ENCODE measurements at places on chromosomes 6 and 20. TPM values are rescaled to one million over a fixed set of nuclear protein-coding genes. Genes with fewer than 3 reads are reported as not detected.

GRCh38 chr6:3769610-3770009 is 18.1 kb upstream of the PXDC1 start:
- no peak for DNase-seq

DNA sequence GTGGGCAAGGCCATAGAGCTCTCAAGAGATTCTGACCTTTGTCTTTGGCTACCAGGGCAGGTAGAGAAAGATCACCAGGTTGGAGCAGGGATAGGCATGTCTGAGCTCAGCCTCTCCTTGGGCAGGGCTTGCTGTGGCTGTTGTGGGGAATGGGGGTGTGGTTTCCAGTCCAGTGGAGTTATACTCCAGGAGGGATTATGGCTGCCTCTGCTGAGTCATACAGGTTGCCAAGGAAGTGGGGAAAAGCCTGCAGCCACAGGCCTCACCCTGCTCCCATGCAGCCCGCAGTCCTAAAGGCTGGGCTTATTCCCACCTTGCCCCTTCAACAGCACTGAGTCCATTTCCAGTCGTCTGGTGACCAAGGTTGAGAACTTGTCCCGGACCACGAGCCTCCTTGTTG is 21.9 kb downstream of the MEP1A start:
- DNase-seq, result no peak

DNA sequence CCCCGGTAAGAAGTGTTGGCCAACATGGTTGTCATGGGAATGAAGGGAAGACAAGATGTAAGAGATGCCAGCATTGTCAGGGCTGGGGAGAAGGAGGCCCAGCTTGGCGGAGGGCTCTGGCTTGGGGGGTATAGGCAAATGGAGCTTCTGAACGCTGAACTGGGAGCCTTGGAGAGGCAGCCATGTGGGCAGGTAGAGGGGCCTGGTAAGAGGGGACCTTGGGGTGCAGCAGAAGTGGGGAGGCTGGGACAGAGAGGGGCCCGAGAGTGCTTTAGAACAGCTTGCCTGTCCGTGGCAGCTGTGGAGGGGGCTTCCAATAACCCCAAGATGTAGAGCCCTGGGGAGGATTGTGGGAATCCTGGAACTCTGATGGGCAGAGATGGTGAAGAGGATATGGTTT is 3.0 kb downstream of the SLC22A1 start:
- no peak for DNase-seq

DNA sequence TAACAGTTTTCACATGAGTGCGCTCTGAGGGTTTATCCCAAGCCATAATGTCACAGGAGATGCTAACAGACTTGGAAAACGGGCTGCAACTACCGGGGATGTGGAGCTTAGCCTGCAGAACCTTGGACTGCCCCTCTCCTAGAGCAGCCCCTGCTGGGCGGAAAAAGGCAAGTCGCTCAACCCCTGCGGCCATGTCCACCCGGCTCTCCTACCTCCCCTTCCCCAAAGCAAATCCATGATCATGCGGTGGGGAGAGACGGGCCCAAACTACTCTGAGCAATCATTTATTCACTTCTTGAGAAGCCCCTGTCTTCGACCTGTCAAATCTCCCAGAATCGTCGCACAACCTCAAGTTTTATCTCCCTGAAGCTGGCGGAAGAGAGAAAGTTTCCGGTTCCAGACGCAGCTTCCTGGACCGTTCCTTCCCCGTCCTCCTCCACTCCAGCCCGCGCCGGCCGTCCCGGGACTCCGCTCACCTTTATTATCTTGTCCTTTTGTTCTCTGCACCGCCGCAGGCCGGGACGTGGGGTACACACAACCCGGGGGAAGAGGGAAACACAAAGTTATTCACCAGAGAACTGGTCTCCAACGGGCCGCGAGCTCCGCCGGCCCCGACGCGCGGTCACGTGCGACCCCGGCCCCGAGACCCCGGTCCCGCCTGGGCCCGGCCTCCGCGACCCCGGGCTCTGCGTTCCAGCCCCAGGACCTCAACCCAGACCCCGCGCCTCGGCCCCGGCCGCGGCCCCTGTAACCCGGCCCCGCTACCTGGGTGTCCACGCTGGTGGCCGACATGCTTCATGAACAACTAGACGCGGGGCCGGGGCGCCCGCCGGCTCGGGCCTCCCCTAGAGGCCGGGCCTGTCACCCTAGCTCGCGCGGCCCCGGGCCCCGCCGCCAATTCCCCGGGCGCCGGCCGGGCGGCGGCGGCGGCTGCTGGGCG is 560 bp downstream of the YTHDF1 start:
- no peak for DNase-seq

Gene NNAT
- total RNA-seq, result 0.15 TPM

DNA sequence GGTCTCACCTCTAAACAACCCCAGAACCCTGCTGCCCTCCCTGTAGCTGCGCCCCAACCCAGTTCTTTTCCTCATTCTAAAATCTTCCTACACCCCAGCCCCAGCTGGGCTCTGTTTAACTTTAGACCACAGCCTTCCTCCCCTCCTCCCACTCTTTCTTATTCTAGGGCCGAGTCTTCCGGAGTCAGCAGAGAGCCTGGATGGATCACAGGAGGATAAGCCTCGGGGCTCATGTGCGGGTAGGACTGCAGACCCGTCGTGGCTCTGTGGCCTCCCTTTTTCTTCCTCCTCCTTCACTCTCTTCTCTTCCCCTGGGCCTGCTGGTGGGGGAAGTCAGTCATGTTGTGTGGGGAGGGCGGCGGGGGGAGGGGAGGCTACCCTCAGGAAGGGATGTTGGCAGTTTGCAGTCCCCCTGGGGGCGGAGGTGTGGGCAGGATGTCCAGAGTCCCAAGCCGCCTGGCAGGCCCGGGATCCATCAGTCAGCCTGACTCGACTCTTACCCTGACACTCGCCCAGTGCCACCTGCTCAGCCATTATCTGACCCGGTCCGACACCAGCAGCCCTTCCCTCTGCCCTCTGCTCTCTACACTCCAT is 8.1 kb downstream of the CAPN11 start:
- no peak for DNase-seq

- no peak for DNase-seq
Measured at GRCh38 chr20:52150440-52151258, 40.9 kb downstream of the ZFP64 start.

Gene ZNF341
- 1.5 TPM for total RNA-seq
